Panc1 (cell line): ENCODE measurements at places on chromosomes 1 and 21.

DNA sequence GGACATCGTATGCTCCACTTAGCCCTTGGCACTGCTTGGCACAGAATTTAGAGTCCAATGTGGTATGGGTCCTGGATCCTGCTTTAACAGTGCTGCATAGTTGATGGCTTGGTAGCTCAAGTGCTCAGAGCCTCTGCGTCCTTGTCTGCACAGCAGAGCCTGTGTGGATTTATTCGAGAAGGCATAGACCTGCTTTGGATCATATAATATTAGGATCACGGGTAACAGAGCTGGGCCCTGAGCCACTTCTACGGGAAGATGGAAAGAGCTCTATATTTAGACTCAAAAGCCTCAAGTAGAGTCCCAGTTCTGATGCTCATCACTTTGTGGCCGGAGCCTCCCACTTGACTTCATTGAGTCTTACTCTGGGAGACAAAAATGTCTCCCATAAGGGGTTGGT, 164.4 kb upstream of the EDN2 start:
- no peak for DNase-seq

GRCh38 chr1:22112554-22112953, 30.3 kb downstream of the WNT4 start:
- DNase-seq = no peak

GRCh38 chr1:242824435-242824834, 299.9 kb upstream of the PLD5 start:
- DNase-seq = no peak

DNA sequence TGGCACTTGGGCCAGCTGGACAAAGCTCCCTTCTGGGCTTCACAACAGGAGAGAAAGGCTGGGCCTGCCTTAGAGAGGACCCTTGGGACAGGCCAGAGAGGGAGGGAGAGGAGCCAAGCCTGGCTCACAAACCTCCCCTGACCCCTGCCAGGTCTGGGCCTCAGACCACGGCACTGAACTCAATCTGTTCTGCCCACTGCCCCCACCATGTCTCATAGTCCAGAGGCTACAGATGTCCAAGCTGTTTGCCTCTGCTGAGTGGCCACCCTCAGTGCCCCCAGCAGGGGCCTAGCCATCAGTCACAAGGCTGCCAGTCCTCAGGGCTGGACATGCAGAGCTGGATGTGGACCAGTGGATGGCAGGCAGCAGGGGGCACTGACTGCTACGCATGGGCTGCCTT, 13.0 kb upstream of the DMBX1 start:
- no peak for DNase-seq

GRCh38 chr1:2060535-2060934, 10.3 kb downstream of the PRKCZ start:
- DNase-seq = no peak

DNA sequence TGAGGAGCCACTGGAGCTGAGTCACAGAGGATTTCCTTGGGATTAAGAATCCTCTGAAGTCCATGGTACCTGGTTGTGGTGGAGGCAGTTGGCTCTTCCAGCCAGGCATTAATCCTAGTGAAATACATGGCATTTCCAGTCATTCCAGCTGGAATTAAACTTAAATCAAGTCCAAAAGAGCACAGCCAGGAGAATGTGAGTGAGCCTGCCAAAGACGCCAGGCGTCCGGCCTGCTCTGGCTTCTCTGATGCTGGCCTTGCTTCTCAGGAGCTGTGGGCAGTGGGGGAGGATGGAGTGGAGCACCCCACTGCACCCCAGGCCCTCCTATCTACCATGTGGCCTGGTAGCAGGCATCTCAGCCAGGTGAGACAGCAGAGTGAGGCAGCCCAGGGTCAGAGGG, 23.4 kb upstream of the TENT5C start:
- no peak for DNase-seq

DNA sequence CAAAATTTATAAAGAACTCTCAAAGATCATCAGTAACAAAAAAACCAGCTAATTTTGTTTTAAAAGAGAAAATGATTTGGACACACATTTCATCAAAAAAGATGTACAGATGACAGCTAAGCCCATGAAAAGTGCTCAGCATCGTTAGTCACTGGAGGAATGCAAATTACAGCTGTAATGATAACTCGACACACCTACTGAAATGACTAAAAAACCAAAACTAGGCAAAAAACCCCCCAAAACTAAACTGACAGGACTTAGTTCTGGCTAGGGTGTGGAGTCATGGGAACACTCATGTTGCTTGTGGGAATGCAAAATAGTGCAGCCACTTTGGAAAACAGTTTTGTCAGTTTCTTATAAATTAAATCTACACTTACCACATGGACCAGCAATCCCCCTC, 59.5 kb downstream of the CNIH3 start:
- DNase-seq = no peak

GRCh38 chr1:11158720-11159321, 30.3 kb upstream of the ANGPTL7 start:
- no peak for DNase-seq

DNA sequence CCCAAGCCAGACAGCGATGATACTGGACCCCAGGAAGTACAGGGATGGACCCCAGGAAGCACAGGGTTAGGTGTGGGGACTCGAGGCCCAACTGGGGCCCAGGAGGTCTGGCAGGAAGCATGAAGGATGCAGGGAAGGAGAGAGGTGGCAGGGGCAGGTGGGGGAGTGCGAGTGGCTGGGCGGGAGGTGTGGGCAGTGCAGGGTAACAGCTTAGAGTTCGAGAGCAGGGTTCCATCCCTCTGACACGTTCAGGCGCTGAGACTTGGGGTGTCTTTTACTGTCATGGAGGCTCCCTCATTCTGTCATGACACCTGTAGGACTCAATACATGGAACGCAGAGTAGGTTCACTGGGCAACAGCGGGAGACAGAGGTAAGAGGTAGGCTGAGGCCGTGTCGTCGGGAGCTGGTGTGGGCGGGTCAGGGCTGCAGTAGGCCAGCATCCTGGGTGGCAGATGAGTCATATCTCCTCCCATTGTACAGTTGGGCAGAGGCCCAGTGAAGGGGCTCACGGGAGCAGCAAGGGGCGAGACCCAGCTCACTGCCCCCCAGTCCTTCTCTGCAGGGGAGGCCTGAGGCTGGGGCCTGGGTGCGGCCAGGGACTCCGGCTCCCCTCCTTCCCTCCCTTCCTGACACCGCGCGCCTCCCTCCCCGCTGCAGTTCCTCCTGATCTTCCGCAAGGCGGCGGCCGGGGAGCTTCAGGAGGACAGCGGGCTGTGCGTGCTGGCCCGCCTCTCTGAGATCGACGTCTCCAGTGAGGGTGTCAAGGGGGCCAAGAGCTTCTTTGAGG, 11.6 kb upstream of the CTRC start:
- no peak for DNase-seq

DNA sequence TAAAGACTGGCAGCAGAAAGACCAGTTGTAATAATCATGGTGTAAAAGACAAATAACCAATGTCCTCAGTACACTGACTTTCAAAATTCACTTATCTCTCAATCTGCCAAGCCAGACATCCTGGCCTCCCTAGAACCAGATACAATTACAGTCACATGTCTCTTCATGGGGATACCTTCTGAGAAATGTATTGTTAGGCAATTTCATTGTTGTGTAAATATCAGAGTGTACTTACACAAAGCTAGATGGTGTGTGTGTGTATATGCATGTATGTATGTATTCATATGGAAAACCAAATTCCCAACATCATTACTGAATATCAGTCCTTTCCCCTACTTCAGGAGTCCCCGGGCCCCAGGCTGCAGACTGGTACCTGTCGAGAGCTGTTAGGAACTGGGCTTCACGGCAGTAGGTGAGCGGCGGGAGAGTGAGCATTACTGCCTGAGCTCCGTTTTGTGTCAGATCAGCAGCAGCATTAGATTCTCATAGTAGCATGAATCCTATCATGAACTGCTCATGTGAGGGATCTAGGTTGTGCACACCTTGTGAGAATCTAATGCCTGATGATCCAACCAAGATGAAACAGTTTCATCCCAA, 65.3 kb upstream of the ZNF326 start:
- no peak for DNase-seq

GRCh38 chr21:26967062-26967913, at the start of gene ADAMTS5:
ADAMTS5 (minus strand) TSS chr21:26967088; CDS start chr21:26966391, 697 bp downstream.
- no peak for DNase-seq

DNA sequence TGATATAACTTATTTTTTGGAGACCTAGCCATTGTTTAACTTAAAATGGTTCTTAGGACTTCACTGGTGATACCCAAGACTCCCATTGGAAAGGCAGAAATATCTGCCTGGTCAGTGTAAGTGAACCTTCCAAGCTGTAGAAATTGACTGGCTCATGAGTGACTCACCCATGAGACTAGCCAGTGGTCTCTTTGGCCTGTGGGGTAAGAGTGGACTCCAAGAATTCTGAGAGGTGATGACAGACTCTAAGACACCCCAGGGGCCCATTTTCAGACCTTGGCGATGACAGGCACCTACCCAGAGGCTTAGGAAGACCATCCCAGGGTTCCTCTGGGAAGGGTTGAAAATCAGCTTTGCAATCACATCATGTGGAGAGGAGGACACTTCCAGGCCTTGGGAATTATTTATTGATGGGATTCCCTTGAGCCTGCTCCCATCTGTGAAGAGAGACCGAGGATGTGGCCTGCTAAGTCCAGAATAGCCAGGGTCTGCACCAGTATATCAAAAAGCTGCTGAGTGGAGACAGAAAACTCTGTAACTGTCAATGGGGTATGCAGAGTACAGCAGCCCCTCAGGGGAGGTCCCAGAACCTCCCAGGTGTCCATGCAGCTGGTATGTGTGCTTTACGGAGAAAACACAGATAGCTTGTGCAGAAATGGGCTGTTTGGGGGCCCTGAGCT, 78.9 kb downstream of the KAZN start:
- DNase-seq = no peak

DNA sequence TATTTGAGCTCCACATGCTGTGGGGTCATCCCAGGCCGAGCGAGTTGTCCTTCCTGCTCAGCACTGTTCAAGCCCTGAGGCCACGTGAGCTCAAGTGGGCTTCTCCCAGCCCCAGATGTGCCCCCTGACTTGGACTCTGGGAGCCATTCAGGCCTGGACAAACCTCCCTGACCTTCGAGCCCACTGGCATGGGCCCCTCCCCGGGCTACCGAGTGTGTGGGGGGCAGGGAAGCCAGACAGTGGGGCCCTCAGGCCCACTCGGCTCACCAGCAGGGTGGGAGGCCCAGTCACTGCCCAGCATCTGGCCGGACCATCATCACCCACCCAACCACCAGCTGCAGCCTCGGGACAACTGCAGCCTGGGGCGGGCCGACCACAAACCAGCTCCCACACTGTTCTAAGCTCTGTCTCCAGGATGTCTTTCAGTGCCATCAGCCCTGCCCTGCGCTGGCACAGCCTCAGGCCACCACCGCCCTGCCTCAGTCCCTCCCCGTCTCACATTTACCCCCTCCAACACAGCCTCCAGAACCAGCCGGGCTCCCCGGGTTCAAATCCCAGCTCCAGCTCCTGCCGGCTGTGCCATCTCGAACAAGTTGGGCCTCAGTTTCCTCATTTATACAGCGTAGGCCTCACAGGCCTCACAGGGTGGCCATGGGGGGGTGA, 20.9 kb upstream of the PLEKHG5 start:
- DNase-seq = no peak
